WTC11 (cell line): ENCODE measurements at places on chromosomes 12 and 14. TPM values are rescaled to one million over a fixed set of nuclear protein-coding genes. Genes with fewer than 3 reads are reported as not detected.

- DNase-seq, result no peak
Measured at GRCh38 chr12:117761528-117762100, 207.2 kb downstream of the KSR2 start.

- DNase-seq, result no peak
Measured at GRCh38 chr14:101286271-101287018, 274.9 kb upstream of the DIO3 start.

- no peak for DNase-seq
Measured at GRCh38 chr12:102095677-102096263, 24.1 kb downstream of the NUP37 start.

DNA sequence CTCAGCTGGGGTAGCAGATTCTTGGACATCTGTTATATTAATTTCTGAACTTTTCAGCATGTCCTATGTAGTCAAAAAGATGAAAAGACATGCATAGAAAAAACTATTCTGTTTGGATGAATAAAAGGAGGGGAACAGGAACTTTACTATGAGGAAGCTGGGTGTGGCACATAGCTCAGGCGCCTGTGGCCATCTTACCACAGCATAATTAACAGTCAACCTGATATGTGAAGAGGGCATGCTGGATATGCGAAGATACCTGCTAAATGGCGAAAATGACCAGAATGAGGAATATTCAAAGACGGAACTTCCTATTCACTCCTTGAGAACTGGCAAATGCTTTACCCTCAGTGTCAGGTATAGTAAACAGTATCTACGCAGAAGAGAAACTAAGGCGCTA is 18.4 kb downstream of the SETD3 start:
- no peak for DNase-seq

DNA sequence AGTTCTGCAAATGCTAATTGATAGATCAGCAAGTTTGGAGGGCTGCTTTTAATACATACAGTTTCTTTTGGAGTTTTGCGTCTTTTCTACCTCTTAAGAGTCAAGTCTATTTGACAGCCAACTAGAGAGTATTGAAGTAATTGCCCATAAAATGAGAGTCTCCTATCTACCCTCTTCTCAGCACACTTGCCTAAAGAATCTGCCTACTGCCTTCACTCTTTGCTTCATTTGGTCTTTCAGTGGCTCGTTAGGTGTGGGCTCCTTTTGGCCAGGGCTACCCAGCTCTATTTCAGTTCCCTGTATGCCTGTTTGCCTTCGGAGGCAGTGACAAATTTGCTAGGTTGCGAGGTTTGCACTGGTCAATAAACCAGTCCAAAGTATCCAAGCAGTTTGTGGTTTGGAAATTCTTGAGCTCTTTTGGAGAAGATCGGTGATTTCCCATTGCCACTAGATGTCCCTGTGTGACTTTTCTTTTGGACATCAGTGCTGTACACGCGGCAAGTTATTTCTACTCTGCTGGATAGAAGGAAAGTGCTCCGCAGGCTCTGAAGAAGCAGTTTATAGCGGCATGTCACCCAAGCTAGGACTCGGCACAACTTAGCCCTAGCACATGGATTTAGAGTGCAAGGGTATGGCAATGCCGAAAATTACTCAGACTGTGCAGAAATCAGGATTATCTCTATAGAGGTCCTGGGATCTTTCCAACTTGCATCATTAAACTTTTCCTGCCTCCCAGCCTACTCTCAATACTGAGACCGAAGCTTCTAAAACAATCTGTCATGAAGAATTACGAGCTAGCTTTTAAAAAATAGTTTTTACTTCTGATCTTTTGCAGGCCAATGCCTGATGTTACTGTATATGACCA is 38.6 kb downstream of the MGST1 start:
- peak; percentile 12 for DNase-seq

GRCh38 chr12:119864591-119864990 is 12.5 kb downstream of the CIT start:
- DNase-seq, result no peak

DNA sequence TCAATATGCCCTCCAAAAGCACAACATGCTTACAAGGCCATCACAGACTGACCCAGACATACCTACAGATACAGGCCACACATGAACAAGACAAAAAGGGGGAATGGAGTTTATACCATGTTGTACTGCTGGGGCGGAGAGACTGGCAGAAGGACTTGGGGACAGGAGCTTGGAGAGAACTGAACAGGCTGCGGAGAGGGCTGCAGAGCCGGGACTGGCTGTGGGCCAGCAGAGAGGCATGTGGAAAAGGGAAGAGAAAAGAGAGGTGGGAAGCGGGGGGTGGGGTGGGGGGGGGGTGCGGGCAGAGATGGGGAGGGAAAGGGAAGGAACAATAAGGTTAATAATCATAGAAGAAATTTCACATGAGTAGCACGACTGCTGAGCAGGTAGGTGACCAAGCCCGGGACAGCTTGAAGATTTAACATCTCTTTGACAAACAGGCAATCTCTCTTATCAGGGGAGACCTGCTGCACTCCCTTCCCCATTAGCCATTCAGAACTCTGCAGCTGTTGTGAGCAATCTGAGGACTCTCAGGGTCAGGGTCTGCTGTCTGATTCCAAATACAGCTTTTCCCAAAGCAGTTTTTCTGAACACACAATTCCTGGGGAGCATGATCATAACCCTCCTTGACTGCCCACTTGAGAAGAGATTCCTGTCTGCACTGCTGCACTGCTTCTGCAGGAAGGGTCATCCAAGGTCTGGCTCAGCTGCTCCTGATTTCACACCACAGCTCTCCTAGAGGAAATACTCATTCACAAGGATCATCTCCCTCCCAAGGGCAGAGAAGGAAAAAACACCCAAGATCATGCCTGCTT is 21.6 kb upstream of the STAC3 start:
- DNase-seq, result no peak

- DNase-seq, result no peak
Measured at GRCh38 chr14:55238019-55238680, 33.1 kb upstream of the FBXO34 start.

GRCh38 chr14:38960946-38961531 is 142.0 kb downstream of the SEC23A start:
- DNase-seq, result no peak

DNA sequence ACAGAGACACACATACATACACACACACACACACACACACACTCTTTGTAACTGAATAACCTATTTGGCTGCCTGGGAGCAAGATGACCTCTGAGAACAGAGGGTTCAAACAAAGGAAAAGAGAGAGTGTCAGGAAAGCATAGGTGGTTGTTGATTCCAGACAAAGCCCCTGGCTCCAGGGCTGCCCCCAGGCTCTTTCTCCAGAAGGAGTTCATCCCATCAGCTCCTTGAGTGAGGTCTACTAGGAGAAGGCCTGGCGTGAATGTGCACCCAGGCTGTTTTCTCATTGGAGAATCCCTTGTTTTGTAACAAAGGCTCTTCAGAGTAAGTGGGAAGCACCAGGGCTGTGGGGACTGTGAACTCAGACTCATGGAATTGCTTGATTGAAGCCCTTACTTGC is 151.9 kb downstream of the EMP1 start:
- no peak for DNase-seq

GRCh38 chr12:91804533-91804932 is 341.1 kb downstream of the BTG1 start:
- no peak for DNase-seq

DNA sequence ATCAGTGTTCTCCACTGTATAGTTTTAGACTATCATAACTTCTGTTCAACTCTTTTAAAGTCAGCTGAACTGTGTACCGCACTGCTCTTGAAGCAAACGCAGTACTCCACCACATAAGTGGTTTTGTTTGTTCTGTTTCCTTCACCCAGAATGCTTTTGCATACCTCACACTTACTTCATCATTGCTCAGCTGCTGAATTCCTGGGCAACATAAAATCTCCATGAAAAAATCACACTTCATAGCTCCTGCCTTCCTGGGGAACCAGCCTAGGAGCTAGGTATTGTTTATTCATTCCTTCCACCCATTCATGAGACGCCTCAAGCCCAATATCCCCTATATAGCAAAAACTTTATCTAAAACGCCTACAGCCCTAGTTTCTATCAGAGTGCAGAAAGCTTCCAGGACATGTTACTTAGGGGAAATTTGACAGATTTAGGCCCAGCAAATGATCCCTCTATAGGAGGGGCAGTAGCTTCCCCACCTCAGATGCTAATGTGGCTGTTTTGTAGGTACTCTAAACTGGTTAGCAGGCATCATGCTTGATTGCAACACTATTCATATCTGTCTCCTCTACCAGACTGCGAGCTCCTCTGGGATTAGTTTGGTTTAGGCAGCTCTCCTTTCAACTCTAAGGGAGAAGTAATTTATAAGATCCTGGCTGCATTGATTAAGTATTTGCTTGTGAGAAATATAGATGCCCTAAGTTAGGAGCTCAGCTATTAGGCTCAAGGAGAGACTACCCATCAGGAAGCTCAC is 44.5 kb downstream of the LRRC9 start:
- DNase-seq, result no peak

GRCh38 chr12:18284386-18284785 is 23.1 kb downstream of the PIK3C2G start:
- DNase-seq, result no peak

- no peak for DNase-seq
Measured at GRCh38 chr12:106328735-106329134, 26.2 kb downstream of the TCP11L2 start.

GRCh38 chr12:130917607-130918006 is 36.1 kb upstream of the ADGRD1 start:
- no peak for DNase-seq

DNA sequence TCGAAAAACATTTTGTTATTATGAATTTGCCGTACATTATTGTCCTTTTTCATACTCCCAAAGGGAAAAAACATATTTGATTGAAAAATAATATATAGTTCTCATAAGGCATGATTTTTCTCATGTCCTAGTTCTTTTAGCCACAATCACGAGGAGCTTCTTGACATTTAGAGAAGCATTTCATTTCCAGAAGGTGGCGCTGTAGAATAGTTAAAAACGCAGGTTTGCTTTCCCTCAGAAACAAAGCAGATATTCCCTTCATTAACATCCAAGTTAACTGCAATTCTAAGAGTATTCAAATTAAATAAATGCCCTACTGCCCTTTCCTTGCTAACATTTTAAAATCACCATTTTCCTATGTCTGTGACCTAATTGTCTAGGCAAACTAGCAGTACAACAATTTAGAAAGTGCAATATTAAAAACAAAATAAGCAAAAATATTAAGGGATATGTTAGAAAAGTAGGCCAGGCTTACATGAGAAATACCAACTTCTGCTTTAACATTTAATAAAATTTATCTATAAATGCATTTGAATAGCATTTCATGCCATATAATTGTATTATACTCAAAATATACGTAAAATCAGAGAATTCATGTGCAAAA is 10.9 kb upstream of the PIK3C2G start:
- no peak for DNase-seq

GRCh38 chr14:91419044-91419397 is 1.4 kb upstream of the CCDC88C start:
- no peak for DNase-seq

DNA sequence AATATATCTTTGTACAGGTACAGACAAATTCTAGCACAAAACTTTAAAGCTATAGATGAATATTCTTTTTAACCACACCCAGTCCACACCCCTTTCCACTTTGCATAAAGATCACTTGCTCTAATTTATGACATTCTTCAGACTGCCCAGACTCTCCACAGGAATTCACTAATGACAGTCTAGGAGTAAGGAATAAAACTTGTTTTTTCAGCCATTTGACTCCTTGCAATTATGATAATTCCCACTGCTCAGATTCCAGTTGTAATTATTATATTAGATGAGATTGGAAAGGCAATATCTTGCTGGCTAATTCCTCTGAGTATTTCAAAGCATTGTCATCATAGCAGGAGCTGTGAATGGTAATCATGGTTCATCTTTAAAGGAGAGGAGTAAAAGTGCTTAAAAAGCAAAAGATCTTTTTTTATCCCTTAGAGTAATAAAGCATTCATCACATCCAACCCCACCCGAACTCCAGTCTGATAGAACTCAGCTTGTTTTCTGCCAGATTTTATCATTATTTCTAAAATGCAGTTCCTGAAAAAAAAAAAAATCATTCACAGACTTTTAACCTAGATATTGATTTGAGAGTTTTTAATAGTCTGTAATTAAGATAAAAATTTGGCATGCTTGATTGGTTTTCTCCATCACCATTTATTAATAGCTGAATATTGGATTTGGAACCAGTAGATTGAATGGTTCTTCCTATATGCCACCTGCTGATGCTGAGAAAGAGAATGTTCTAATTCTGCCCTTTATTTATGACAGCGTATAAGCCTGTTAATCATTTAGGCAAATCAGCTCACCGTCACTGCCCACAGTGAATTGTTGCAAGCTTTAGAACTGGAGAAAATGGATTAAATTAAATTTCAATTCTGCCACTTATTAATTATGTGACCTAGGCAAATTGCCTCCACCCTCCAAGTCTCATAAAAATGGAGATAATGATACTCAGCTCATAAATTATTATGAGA is 93.9 kb upstream of the RASSF8 start:
- no peak for DNase-seq

DNA sequence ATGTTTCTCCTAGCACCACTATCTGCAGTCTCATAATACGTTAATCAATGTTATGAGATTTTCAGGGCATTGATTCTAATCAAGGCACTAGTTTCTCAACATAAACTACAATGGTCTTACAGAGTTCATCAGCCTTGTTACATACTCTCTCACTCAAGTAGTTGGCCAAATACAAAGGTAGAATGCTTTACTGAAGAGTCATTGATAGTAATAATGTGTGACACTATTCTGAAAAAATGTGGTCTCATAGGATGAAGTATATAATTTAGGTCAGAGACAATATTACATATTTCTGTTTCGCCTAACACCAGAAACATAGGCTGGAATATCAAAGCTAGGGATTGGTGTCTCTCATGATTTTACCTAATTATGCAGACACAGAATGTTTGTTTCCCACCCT is 35.2 kb upstream of the MDGA2 start:
- DNase-seq, result no peak

DNA sequence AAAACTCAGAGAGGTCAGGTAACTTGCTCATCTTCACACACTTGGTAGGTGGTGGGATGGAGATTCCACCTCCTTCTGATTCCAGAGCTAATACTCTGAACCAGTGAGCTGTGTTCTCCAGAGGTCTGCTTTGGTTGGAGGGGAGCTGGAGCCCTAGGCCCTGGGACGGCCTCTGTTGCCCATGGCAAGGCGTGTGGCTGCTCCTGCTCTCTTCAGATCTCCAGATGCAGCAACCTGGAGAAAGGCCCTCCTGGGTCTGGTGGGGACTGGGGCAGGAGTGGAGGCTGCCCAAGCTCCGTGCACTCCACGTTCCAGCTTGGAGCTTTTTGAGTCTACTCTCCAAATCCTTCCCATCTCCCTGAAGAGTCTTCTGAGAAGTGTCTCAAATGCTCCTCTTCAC is 10.7 kb downstream of the CCND2 start:
- no peak for DNase-seq

- no peak for DNase-seq
Measured at GRCh38 chr12:122437656-122438121, 15.2 kb upstream of the CLIP1 start.

The KRT4 gene
- not detected in 3 replicates for total RNA-seq

The PTPN6 gene
- total RNA-seq, result 27.1 to 34.7 TPM (median 34.5 TPM) in 3 replicates

The ERP27 gene
- total RNA-seq, result 0.09 to 0.14 TPM in 2 of 3 replicates, not detected in the other

The TAS2R8 gene
- not detected in 3 replicates for total RNA-seq

The RARG gene
- 68.1 to 77.2 TPM (median 69.7 TPM) in 3 replicates for total RNA-seq

The COCH gene
- total RNA-seq, result 9.4 to 10.6 TPM (median 10.2 TPM) in 3 replicates

The ART4 gene
- total RNA-seq, result not detected in 3 replicates
